ENCODE measurements at places on chromosomes 2 and 18.

DNA sequence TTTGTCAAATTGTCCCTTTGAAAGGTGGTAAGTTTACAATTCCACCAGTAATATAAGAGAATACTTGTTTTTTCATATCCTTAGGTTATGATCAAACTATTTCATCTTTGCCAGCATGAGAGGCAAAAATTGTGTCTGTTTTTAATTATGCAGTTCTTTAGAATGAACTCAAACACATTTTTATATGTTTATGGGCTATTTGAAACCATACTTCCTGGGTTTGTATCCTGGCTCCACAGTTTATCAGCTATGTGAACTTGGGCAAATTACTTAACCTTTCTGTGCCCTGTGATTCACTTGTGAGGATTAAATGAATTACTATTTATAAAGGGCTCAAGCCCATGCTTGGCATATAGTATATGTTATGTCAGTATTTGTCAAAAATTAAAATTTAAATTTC, 109.4 kb downstream of the TANC1 start:
- DNase-seq = no peak

DNA sequence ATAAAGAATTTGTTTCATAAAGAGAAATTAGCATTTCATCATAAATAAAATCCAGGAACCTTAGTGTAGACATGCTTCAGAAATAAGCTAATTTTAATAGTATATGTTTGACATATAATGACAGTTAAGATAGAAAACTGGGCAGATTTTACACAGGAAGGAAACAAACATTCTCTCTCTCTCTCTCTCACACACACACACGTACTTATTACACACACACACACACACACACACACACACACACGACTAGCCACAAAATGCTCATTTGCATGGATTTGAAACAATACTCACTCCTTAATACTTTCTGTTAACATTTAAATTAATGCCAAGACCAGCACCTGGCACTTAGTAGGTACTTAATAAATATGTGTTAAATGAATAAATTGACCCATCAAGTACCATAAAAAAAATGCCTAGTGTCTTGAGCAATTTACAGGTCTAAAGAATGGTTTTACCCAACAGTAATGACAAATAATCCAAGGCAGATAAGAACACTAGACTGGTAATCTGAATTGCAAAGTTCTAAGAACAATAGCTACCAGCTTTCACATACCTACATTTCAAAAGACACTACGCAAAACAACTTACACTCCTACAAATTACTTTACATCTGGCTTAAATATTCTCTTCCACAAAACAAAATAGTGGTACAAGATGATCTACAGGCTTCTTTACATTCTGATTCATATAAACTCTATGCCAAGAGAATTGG, 2.9 kb upstream of the GALNT3 start:
- no peak for DNase-seq

- no peak for DNase-seq
Observed at GRCh38 chr2:17878281-17879136, at the start of gene KCNS3. KCNS3 (plus strand) TSS chr2:17878667; CDS start chr2:17931009, 52,342 bp downstream.

GRCh38 chr2:120307482-120307881, 38.5 kb upstream of the INHBB start:
- DNase-seq = no peak

GRCh38 chr2:203407496-203407895, 79.3 kb downstream of the ABI2 start:
- no peak for DNase-seq

DNA sequence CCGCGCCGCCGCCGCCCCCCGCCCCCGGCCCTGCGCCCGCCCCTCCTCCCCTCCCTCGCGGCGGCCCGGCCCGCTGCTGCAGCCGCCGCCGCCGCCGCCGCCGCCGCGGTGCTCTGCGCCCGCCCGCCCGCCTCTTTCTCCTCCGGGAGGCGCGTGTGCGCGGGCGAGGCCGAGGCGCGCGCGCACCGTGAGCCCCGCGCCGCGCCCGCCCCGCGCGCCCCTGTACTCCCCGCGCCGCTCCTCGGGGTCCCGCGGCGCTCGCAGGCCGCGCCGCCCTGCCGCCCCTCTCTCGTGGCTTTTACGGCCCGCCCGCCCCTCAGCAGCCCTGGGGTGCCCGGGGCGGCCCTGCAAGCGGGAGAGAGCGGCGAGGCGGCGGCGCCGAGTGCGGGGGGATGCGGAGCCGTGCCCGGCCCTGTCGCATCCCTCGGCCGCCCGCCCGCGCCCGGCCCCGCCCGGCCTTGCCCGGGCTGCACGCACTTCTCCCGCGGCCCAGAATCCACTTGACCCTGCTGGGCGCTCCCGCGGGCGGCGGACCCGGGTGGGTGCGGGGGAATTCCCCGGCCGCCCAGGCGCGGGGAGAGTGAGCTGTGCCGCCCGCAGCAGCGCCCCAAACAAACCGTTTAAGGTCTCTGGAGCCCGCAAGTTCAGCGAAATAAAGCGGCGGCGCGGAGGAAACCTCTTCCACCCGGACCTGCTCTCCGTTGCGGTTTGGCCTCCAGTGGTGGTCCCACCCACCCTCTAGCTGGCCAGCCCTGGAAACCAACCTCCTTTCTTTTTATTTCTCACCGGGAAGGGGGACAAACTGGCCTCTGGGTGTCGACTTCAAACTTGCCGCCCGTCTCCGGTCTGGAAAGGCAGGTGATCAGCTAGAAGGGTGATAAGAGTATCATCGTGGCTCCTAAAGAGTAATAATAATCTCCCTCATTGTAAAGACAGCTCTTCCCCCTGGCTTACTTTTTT, 37.4 kb downstream of the AFF3 start:
- no peak for DNase-seq

- no peak for DNase-seq
Observed at GRCh38 chr18:74376523-74376922, 60.9 kb downstream of the C18orf63 start.

DNA sequence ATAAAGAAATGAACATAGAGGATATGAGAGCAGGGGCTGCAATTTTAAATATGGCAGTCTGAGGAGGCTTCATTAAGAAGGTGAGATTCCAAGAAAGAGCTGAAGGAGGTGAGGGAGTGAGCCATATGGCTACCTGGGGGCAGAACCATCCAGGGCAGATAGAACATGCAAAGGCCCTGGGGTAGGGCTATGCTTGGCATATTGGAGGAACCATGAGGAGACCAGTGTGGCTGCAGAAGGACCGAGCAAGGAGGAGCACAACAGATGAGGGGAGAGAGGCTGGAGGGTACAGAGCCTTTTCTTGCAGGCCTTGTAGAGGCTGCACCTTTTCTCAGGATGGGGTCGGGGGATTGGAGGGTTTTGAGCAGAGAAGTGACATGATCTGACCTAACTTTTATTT, 69.5 kb upstream of the GATA6 start:
- DNase-seq = no peak

DNA sequence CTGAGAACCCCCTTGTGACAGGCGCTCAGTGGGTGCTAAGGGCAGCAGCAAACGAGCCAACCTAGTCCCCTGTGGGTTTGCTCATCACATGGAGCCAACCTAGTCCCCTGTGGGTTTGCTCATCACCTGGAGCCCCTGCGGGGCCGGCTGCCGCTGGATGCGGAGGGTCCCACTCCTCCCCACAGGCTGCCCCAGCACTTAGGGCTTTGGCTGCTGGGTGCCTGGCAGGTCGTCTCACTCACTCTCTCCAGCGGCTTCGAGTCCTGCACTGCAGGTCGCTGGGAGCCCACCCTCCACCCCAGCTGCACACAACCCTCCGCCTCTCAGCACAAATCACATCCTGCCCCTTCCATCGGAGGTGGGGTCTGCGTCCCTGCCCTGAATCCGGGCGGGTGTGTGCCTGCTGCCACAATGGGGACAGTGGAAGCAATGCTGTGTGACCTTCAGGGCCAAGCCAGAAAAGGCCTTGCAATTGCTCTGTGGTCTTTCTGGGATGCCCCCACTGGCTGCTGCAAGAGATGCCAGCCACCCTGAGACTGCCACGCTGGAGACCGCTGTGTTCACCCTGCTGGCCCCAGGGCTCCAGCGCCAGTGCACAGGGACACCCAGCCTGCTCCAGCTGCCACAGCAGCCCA, 248.1 kb upstream of the SALL3 start:
- DNase-seq = no peak

DNA sequence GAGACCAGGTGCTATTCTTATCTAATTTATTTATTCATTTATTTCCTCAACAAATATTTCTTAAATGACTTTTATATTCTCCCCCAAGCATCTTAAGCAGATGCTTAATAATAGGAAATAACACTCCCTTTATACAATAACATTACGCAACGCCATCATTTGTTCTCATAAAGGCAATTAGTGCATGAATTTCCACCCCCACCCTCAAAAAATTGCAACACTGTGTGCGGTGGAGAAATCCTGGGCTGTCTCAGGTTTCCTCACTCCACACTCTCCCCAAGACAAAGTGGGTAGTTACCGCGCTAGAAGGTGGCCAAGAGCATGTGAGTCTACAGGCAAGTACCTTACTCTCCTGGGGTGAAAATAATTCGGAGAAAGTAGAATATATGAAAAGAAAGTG, 37.0 kb upstream of the CTDP1 start:
- DNase-seq = no peak

DNA sequence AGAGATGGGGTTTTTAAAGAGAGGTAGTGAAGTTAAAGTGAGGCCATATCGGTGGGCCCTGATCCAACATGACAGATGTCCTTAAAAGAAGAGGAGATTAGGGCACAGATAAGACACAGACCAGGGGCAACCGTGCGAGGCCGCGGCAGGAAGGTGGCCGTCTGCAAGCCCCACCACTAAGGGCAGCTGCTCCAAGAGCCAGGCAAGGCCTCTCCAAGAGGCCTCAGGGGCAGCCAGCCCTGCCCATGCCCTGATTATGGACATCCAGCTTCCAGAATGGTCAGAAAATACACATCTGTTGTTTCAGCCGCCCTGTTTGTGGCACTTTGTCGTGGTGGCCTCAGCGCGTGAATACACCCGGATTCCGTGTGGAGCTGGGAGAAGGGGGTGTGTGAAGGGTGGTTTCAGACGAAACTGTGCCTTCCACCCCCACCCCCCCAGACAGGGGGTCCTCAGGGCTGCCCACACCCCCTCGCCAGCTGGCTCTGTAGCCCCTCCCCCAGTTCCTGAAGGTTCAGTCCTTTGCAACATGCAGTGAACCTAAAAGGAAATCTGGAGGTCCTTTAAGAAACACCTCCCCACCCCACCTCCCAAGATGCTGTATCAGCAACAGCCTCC, 74.1 kb upstream of the SMAD7 start:
- no peak for DNase-seq

DNA sequence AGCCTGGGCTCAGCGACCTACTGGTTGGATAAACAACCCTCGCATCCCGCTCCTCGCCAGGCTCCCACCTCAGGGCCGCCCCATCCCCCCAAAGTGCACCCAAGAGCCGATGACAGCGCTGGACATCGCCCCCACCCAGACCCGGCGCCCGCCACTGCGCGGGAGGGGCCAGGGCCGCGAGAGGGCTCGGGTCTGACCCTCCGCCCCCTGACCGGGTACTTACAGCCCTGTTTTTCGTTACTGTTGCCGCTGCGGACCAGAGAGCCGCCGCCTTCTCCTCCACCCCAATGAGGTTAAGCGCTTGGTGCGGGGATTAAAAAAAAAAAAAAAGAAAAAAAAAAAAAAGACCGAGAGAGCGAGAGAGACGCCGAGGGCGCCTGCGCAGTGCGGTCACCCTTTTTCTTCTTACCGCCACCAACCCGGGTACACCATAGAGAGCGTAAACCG, at the start of gene CLASP1:
Gene CLASP1, minus strand, starts transcription at position 314 of the 447 bp plus-strand sequence. CDS start 43,567 bp downstream, outside the sequence.
- DNase-seq = no peak

- DNase-seq = no peak
Observed at GRCh38 chr18:10526561-10526949, 728 bp downstream of the NAPG start.

DNA sequence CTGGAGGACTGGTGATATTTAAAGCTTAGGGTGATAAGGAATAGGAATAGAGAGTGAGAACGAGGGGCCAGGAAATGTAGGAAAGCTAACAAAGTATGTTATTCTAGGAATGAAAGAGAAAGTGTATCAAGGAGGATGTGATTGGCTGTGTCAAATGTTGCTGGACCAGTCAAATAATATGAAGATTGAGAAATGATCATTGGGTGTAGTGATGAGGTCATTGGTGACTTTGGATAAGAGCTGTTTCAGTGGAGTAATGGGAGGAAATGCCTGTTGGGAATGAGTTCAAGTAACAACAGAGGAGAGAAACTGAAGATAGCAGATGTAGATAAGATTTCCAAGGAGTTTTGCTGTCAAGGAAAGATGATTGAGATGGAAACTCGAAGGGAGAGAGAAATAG, 74.4 kb downstream of the UBE2E3 start:
- no peak for DNase-seq

DNA sequence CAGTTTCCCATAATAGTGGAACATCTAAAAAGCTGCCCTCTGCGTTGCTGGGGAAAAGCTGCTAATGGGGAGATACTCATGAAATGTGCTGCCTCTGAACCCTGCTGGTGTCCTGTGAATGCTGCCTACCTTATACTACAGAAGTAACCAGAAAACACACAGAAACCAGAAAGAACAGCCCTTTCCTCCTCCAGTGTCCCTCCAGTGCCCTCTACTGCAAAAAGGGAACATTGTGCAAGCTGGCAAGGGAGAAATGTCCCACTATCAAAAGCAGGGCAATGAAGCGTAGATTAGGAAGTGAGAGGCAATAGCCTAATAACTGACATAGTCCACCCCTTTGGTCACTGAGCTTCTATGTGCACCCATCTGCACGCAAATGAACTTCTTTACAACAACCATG, 162.7 kb upstream of the ETAA1 start:
- DNase-seq = no peak

GRCh38 chr2:177550264-177551200, 158.0 kb downstream of the AGPS start:
- no peak for DNase-seq

- DNase-seq = no peak
Observed at GRCh38 chr2:207434306-207434705, 95.5 kb upstream of the CREB1 start.

GRCh38 chr2:181231151-181231550, 226.0 kb upstream of the ITGA4 start:
- DNase-seq = no peak

DNA sequence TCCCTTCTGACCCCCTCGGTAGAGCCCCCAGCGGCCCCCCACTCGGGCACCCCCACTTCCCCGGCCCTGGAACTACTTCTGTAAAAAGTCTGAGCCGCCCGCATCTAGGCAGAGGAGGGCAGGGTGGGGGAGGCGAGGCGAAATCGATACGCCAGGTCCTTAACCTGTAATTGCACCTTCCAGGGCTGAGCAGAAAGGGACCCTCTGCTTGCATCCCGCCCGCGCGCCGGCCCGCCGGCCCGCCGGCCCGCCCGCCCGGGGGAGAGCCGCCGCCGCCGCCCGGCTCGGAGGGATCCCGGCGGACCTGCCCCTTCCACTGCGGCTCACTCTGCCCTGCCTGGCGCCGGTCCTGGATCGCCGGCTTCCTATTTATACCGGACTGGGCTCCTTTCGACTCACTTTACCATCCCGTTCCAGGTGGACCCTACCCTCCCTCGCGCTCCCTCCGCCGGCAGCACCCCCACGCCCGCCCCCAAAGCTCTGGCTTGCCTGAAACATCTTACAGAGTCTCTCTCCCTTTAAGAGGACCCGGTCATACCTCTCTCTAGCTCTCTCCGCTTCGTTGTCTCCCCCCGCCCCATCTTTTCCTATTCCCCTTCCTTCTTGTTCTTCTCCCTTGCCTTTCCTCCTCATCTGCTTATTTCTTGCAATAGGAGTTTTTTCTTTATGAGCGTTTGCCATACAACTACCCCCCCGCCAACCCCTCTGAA, 797 bp downstream of the KLHL14 start:
- DNase-seq = no peak

- no peak for DNase-seq
Observed at GRCh38 chr2:64989982-64990614, 899 bp downstream of the SLC1A4 start.
